ENCODE measurements at places on chromosomes 6 and 20.

GRCh38 chr6:83151114-83151513 is 42.0 kb downstream of the PGM3 start:
- DNase-seq: no peak

DNA sequence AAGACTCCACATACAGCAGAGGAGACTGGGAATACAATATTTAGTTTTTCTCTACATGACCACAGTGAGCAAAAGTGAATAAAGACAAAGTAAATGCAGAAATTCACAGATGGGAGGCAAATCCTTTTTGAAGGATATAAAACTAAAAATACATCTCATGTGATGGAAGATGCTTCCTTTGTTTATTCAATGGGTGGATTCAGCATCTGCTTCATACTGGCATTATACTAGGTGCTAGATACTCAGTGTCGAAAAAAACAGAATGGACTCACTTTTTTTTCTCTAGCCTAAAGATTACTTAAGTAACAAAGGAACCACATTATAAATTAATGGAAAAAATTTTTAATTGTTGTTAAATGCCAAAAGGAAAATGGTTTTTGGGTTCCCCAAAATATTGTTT is 216.2 kb downstream of the TRDN start:
- DNase-seq: no peak

DNA sequence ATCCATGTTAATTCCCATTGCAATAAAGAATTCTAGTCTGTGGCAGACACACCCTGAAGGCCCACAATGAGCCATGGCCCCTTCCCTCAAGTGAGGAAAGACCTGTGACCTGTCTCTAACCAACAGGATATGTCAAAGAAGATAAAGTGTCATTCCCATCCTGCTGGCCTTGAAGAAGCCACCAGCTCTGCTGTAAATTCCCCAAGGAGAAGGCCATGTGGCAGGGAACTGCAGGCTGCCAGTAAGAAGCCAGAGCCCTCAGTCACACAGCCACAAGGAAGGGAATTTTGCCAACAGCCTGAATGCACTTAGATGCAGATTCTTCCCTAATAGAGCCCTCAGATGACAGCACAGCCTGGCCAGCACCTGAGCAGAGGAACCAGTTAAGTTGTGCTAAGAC is 24.8 kb downstream of the VIP start:
- no peak for DNase-seq

DNA sequence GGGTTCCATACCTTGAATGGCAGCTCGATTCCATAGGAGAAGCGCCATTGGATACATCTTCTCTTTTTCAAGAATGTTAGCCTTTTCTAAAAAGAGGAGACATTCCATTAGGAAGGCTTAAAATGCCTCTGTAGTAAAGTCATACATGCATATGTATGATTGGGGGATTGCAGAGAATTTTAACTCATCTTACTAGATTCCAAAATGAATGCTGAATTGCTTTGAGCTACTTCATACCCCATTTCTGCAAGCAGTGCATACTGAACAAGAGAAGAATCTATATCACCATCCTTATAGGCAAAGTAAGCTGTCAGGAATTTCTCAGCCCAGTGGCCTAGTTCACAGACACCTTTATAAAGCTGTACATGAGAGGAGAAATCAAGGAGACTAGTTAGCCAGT is 80.3 kb downstream of the NDUFAF5 start:
- DNase-seq: no peak

DNA sequence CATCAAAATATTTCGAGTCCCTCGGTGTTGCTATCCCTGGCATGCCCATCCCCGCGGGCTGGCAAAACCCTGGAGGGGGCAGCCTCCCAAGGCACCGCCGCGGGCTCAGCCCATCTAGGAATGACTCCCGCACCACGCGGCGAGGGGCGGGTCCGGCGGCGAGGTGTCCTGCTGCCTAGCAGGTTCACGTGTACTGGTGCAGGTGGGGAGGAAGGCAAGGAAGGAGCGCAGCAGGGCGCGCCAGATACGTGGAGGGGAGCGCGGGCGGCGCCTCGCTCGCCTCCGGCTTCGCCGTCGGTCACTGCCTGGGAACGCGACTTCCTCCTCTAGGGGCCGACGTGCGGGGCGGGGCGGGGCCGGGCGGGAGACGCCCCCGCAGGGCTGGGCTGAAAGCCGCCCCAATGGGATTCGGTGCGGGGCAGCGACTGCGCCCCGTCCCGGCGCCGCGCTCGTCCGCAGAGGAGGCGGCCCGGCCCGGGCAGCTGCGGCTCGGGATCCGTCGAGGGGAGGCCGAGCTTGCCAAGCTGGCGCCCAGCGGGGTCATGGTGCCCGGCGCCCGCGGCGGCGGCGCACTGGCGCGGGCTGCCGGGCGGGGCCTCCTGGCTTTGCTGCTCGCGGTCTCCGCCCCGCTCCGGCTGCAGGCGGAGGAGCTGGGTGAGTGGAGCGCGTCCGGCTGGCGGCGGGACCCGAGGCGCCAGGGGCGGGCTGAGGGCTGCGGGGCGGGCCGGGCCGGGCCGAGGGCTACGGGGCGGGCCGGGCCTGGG is at the start of gene DCBLD1:
Gene DCBLD1, plus strand, starts transcription at position 435 of the 764 bp plus-strand sequence. Its CDS starts 108 bp downstream, at position 543.
- DNase-seq: peak; percentile 55

GRCh38 chr6:158770533-158771330 is 48.4 kb downstream of the EZR start:
- no peak for DNase-seq

DNA sequence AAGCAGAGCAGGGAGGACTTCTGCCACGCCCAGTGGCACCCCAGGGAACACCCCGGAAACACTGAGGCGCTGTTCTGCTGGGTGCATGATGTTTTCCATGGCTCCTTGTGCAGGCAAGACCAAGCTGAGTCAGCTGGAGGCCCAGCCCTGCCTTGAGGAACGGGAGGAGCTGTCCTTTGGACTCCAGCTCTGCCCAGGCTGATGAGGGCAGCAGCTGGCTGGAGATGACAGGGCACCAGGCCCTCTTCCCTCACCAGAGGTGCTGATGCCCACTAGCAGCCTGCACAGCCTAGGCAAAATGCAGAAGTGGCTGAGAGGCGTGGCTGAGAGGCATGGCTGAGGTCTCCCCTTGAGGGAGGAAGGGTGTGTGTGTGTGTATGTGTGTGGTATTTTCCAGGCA is 2.4 kb downstream of the C6orf132 start:
- no peak for DNase-seq

DNA sequence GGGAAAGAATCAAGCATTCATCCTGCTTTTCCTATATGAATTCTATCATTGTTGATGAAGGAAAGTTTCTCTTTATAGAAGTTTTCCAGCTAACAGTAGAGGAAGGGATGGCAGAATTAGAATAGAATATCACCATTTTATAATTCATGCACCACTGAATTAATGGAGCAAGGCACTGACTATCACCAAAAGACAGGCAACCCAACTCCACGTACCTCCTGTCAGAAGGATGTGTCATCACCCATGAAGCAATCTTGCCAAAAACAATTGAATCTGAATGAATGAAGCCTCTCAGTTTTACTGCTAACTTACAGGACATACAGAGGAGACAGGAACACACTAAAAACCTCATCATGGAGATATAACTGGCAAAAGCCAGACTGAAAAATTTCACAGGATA is 122.4 kb downstream of the NFATC2 start:
- DNase-seq: peak; percentile 67

- no peak for DNase-seq
These were observed 382.3 kb downstream of the ESR1 start for GRCh38 chr6:152189736-152190135.

- DNase-seq: no peak
These were observed 19.0 kb upstream of the UTRN start for GRCh38 chr6:144266091-144266649.

- DNase-seq: no peak
These were observed 4.5 kb downstream of the TMEM63B start for GRCh38 chr6:44131892-44132291.

DNA sequence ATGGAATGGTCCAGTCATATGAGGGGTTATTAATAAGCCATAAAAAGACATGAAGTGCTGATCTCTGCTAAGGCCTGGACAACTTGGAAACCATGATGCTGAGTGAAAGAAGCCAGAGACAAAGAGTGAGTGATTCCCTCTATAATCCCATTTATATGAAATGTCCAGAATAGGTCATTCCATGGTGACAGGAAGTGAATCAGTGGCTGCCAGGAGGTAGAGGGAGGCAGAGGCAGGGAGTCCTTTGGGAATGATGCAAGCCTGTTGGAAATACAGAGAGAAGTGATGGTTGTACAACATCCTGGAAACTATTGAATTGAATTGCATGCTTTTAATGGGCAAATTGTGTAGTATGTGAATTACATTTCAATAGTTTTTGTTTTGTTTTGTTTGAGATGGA is 26.4 kb downstream of the ANKRD60 start:
- DNase-seq: no peak
